ENCODE measurements at places on chromosomes 6 and 20.

- no peak for DNase-seq
Measured at GRCh38 chr6:106180208-106180607, 94.1 kb downstream of the PRDM1 start.

DNA sequence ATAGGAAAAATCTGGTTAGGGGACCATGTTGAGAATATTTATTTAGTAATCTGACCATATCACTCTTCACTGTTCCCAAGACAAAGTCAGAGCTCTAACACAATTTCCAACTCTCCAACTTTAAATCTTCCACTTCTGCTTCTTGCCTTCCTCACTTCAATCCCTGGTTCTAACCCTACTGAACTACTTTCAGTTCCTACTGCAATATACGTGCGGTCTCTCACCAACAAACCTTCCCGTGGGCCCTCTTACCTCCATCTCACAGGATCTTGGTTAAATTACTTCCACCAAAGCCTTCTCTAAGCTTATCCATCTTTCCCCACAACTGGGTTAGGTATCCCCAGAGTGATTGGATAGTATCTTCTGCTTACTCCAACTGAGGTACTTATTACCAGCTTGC, 8.0 kb downstream of the EIF2S2 start:
- no peak for DNase-seq

DNA sequence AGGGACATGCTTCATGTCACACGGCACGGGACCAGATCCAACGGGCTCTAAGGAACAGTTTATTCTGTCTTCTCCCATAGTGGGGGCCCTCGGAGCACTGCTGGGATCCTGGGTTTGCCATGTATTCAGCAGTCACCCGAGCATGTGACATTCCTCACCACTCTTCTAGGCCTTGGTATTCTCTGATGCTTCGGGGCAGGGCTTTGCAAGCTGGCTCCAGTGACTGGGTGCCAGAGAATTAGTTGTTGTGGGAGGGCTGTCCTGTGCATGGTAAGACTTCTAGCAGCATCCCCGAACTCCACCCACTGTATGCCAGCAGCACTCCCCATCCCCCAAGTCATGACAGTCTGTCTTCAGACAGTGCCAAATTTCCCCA, 5.4 kb downstream of the CCN5 start:
- DNase-seq, result no peak

GRCh38 chr20:61599061-61599531, 347.0 kb downstream of the CDH4 start:
- no peak for DNase-seq

GRCh38 chr6:1657116-1657770, 47.5 kb downstream of the FOXC1 start:
- DNase-seq, result no peak
